ENCODE measurements at places on chromosomes 4 and X.

GRCh38 chr4:7770224-7771050 is 169.2 kb downstream of the AFAP1 start:
- DNase-seq = no peak

- no peak for DNase-seq
Observed at GRCh38 chr4:108830509-108831244, 67.8 kb upstream of the ETNPPL start.

DNA sequence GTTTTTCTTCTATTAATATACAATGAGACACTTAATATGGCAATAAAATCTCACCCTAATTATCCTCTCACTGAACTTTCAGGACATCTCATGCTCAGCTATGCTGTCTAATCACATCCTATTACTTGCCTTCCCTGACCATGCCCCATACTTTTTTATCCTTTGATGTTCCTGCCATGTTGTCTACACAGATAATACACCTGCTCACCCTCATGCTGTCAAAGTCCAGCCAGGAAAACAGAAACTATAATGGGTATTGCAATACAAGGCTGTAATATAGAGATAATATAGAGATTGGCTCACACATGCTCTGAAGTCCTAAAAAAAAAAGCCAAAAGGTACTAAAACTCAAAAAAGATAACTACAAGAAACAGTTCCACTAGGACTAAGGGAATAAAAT is 305.4 kb downstream of the PRDM5 start:
- no peak for DNase-seq

GRCh38 chrX:132602701-132603100 is 113.9 kb upstream of the MBNL3 start:
- no peak for DNase-seq

DNA sequence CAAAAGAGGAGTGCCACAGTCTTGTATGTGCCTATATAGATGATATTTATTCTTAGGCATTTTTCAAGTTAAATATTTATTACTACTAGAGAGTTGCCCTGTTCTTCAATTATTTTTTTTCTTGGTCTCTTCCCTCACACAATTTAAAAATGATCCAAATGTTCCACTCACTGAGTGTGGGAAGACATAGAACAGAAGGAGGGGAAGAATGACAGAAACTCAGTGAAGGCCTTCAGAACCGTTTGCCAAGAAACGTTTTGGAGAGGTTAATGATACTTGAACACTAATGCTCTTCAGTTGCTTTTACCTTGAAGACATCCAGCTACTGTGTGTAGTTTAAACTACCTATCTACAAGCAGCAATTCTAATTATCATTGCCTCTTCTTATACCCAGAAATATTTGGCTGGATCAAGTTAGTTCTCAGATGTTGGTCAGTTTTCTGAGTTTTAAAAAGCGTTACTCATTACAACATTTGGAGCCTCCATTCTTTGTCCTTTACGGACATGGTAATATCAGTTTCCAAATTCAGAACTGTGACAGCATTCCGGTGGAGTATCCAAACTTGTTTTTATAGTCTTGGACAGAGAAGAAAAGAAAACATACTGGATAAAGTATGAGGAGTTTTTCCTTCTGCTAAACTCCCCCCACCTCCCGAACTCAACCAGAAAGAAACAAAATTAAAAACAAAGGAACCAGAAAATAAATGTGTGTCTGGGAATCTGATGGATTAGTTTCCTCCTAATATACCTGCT is 389.7 kb downstream of the SPRY1 start:
- no peak for DNase-seq

DNA sequence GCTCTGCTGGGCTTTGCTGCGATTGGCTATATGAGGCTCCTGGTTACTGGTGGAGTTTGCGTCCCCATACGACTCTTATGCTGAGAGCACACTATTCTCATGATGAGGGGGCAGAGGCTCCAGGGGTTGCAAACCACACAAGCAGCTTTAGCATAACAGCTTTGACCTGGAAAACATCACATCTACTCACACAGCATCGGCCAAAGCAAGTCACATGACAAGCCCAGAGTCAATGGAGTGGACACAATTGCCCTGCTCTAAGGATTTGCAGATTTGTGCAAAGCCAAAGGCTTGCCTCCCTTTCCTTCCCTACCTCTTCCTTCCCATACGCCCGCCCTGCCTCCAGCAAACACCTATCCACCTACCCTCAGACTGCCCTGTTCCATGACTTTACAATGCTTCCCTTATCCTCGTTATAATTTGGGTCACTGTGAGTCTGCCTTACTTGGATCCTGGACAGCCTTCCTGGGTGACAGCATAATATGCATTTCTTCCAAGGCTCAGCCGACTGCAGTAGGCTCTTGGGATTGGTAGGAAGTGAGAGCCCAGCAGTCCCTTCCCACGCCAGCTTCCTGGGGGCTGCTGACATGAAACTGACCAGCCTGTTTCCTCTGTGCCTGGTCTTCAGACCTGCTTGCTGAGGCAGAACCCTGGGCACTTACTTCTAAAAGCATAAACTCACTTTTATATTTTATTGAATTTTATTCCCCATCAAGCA is 208.2 kb upstream of the PSAPL1 start:
- no peak for DNase-seq

DNA sequence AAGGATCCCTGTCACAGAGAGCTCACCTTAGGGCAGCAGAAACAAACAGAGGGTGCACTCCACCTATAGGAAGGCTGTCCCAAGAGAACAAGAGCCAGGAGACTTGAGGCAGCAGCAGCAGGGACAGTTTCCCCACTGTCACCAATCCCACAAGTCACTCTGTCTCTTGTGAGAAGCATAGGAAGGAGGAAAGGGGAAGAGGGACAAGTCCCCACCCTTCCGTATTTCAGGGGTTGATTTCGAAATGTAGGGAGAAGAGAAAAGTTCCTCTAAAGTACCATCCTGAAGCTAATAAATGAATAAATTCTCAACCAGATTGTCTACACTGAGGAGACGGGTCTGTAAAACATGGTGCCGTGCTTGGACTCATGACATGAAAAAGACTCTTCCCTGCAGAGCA is 9.5 kb upstream of the TLR8 start:
- DNase-seq = no peak

GRCh38 chr4:52555356-52555716 is 103.8 kb downstream of the USP46 start:
- DNase-seq = no peak

- no peak for DNase-seq
Observed at GRCh38 chr4:127737295-127737694, 7.1 kb downstream of the SLC25A31 start.

GRCh38 chr4:172778583-172778982 is 390.0 kb upstream of the GALNT7 start:
- no peak for DNase-seq

DNA sequence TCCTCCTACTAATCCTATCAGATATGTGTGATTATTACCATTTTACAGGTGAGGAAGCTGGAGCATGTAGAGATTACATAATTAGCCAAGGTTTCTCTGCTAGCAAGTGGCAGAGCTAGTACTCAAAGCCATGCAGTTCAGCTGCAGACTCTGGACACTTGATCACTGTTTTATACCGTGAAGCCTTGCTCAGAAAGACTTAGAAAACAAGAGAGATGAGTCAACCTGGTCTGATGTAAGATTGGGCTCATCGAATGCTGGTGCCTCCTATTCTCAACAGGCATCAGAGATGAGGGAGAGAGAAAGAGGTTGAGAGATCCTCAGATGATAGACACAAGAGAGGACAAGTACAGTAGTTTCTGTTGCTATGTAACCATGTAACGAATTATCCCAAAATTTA is 19.0 kb upstream of the PDE5A start:
- DNase-seq = no peak

GRCh38 chr4:102843273-102843672 is 15.9 kb upstream of the UBE2D3 start:
- DNase-seq = no peak

- DNase-seq = no peak
Observed at GRCh38 chr4:24468071-24468470, 116.3 kb downstream of the DHX15 start.

DNA sequence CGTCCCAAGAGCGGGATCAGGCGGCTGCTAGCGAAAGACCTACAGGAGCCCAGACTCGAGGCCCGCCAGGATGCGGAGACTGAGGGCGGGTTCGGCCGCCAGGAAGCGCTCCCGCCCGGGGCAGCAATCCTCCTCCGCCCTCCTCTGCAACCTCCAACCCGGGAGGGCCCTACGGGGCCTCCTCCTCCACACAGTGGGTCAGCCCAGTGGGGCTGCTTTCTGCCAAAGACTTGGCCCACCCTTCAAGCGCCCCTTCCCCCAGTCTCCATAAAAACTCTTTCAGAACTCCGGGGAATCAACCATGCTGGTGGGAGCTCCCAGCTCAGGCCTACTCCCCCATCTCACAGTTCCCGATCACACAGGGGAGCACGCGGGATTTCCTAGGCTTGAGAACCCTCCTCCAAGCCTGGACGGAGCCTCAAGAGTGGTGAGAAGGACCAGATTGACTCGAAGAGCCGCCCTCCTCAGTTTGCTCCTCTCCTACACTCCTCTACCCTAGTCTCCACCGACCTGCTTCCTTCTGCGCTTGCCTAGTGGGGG is 77.5 kb downstream of the RLIM start:
- no peak for DNase-seq

DNA sequence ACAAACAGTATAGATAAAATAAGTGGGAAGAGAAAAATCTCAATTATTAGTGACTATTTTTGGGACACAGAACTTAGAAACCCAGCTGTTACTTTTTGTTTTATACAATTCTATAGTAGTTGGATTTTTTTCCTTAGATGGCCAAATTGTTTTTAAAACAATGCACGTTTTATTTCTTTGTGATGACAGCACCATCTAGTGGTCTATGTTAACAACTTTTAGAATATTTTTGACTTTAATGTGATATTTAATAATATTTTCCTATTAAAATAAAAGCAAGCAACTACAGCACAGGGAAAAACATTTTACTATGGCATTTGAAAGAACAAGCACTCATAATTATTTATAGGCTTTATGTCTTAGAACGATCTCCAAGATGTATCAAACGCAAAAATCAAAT is 5.6 kb upstream of the SMIM31 start:
- DNase-seq = no peak

DNA sequence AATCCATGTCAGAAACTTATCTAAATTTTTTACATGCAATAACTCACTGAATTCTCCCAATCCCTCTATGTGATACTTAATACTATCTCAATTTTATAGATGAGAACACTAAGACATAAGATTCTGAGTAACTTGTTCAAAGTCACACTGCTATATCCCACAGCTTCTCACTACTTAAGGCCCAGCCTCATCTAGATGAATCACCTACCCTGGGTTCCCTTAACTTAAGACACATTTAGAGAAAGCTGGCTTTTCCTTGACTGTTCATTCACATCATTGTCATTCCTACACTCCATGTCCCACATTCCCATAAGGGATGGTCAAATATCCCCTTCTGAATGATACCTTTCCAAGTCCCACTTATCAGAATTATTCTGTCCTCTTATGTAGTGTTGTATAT is 21.0 kb downstream of the TNIP3 start:
- no peak for DNase-seq
